ENCODE measurements at places on chromosomes 3 and 15. TPM values are rescaled to one million over a fixed set of nuclear protein-coding genes. Genes with fewer than 3 reads are reported as not detected.
A peak's percentile ranks its signal among the peaks of the same experiment; 100 is the strongest.

- peak; percentile 75 for DNase-seq
- H3K4me1 ChIP-seq: no peaks in the 10 kb centered on the region
- H3K4me3 ChIP-seq: peak overlapping the region; percentile 62
- no peaks in the 10 kb centered on the region for H3K27me3 ChIP-seq
- peak overlapping the region; percentile 49 for H3K27ac ChIP-seq
- H3K36me3 ChIP-seq: no peaks in the 10 kb centered on the region
Measured at GRCh38 chr15:78859971-78860719, 12.5 kb upstream of the MORF4L1 start.

- H3K27ac ChIP-seq: peak overlapping the region; percentile 83
- H3K4me3 ChIP-seq: peak overlapping the region; percentile 99
- no peaks in the 10 kb centered on the region for H3K36me3 ChIP-seq
- H3K27me3 ChIP-seq: no peaks in the 10 kb centered on the region
Measured at GRCh38 chr15:52021128-52021671, 2.2 kb downstream of the MAPK6 start.

DNA sequence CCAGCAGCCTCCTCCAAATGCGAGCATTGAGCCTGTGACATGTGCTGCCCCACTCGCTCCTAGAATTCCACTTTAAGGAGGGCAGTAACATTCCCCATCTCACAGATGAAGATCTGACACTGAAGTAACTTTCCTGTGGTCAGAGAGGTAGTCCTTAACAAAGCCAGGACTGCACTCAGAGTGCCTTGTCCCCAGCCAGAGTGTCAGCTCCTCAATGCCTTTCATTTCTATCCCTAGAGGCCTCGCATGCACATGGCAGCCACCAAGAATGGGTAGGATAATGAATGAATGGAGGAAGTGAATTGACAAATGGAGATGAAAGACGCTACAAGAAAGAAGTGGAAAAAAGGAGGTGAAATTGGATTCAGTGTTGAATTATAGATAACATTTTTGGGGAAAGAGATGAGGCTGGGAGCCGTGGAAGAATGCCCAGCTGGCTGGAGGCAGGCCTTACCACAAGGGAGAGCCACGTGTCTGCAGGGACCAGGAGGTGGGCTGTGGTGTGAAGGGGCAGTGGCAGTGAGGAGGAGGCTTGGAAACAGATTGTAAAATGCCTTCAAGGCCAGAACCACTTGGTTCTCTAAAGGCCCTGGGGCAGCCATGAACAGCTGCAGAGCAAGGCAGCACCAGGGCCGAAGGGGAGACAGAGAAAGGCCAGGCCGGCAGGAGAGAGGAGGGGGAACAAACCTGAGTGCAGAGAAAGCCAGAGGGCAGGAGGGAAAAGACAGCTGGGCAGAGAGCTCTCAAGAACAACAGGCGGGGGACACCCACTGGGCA is 10.4 kb downstream of the CFAP92 start:
- H3K36me3 ChIP-seq: no peaks in the 10 kb centered on the region
- no peak for DNase-seq
- no peak overlapping the region for H3K4me3 ChIP-seq
- no peaks in the 10 kb centered on the region for H3K4me1 ChIP-seq
- H3K27me3 ChIP-seq: peaks cover 8% of the 10 kb centered on the region
- H3K27ac ChIP-seq: no peak overlapping the region

DNA sequence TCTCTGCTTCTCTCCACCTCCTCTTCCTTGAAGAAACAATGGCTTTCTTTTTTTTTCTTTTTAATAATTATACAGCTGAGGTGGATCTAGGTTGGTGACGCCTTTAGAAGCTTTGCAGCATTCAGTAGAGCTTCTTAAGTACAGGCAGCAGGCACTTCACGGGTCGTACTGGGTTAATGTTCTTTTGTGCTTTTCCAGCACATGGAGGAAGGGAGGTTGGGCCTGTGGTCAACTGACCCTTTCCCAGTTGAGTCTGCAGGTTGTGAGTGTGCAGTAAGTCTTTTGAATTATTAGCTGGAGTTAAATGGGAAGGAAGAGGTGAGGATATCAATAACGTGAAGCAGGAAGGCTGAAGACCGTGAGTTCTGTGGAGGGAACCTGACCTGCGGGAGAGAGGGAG is 7.0 kb downstream of the TRAK1 start:
- H3K27me3 ChIP-seq: no peaks in the 10 kb centered on the region
- no peak overlapping the region for H3K4me3 ChIP-seq
- DNase-seq: no peak

GRCh38 chr3:195113048-195113447 is 157.9 kb downstream of the XXYLT1 start:
- H3K27ac ChIP-seq: no peak overlapping the region
- H3K4me3 ChIP-seq: no peak overlapping the region
- no peaks in the 10 kb centered on the region for H3K36me3 ChIP-seq
- peaks cover 21% of the 10 kb centered on the region for H3K4me1 ChIP-seq

- H3K27ac ChIP-seq: no peak overlapping the region
- peak; percentile 61 for DNase-seq
- no peaks in the 10 kb centered on the region for H3K36me3 ChIP-seq
- H3K27me3 ChIP-seq: no peaks in the 10 kb centered on the region
Measured at GRCh38 chr3:115819785-115820384, 196.6 kb downstream of the GAP43 start.

GRCh38 chr3:131501949-131502348 is 822 bp downstream of the MRPL3 start:
- DNase-seq: peak; percentile 37
- peak overlapping the region; percentile 70 for H3K27ac ChIP-seq
- H3K27me3 ChIP-seq: no peaks in the 10 kb centered on the region
- H3K4me1 ChIP-seq: peaks cover 19% of the 10 kb centered on the region
- H3K4me3 ChIP-seq: peak overlapping the region; percentile 78
- H3K36me3 ChIP-seq: peaks cover 34% of the 10 kb centered on the region

- DNase-seq: no peak
- no peak overlapping the region for H3K4me3 ChIP-seq
- H3K4me1 ChIP-seq: peaks cover 10% of the 10 kb centered on the region
- no peaks in the 10 kb centered on the region for H3K27me3 ChIP-seq
- no peak overlapping the region for H3K27ac ChIP-seq
Measured at GRCh38 chr15:69612112-69612511, 159.5 kb downstream of the RPLP1 start.

DNA sequence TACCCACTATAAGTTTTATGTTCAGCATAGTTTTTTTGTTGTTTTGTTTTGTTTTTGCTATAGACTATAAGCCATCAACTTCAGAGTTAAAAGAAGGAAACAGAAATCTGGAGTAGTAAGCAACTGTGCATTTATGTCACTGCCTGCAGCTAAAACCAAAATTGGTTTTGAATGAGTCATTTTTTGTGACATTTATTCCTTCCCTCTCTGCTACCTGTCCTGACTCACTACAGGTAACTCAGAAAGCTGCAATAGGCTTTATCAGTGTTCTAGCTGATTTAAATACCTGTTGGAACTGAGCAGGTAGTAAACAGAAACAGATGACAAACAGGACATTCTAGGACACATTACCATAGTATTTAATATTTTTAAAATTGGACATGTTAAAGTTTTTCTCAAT is 393.3 kb upstream of the WNT5A start:
- peak; percentile 86 for DNase-seq
- no peak overlapping the region for H3K4me3 ChIP-seq
- peak overlapping the region; percentile 58 for H3K27ac ChIP-seq
- no peaks in the 10 kb centered on the region for H3K27me3 ChIP-seq

- H3K27me3 ChIP-seq: no peaks in the 10 kb centered on the region
- peaks cover 88% of the 10 kb centered on the region for H3K4me1 ChIP-seq
- peak overlapping the region; percentile 19 for H3K4me3 ChIP-seq
- H3K27ac ChIP-seq: peak overlapping the region; percentile 100
- H3K36me3 ChIP-seq: peaks cover 7% of the 10 kb centered on the region
- peak; percentile 91 for DNase-seq
Measured at GRCh38 chr3:5194801-5195509, 7.4 kb downstream of the EDEM1 start.

GRCh38 chr15:90268415-90268814 is 2.9 kb downstream of the NGRN start:
- no peak for DNase-seq
- no peak overlapping the region for H3K4me3 ChIP-seq
- H3K4me1 ChIP-seq: peaks cover 37% of the 10 kb centered on the region
- H3K27me3 ChIP-seq: no peaks in the 10 kb centered on the region

DNA sequence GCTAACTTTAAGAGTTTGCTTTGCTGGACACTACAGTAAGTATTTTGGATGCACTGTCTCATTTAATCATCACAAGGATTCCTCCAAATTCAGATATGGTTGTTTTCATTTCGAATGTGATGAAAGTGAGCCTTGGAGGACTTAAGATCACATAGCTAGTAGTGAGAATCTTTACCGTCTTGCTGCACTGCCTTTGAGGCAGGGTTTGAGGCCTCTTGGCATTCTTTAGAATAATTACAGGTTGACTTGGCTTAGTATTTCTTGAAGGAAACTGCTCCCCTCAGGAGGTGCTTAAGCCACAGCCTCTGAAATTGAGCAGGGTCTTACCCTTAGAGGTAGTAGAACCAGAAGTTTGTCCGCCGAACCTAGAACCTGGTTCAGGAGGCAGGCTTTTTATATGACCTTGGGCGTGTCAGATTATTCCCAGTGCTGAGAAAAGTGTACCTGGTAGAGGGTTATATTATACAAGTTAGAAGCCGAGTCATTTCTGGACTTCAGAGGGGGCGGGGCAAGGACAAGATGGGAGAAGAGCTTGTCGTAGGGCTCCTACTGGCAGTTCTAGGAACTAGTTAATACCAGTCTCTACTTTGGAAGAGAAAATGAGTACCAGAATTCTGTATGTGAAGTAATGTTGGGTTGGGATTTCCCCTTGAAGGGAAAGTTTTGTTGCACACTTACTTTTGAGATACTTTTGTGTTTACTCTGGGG is 1.1 kb downstream of the TFG start:
- peaks cover 35% of the 10 kb centered on the region for H3K4me1 ChIP-seq
- peak; percentile 81 for DNase-seq
- peak overlapping the region; percentile 95 for H3K27ac ChIP-seq
- peak overlapping the region; percentile 84 for H3K4me3 ChIP-seq
- peaks cover 39% of the 10 kb centered on the region for H3K36me3 ChIP-seq
- H3K27me3 ChIP-seq: no peaks in the 10 kb centered on the region

GRCh38 chr3:176119826-176120225 is 1077.5 kb downstream of the TBL1XR1 start:
- no peaks in the 10 kb centered on the region for H3K27me3 ChIP-seq
- no peaks in the 10 kb centered on the region for H3K36me3 ChIP-seq
- no peak overlapping the region for H3K27ac ChIP-seq
- H3K4me3 ChIP-seq: no peak overlapping the region
- no peak for DNase-seq

DNA sequence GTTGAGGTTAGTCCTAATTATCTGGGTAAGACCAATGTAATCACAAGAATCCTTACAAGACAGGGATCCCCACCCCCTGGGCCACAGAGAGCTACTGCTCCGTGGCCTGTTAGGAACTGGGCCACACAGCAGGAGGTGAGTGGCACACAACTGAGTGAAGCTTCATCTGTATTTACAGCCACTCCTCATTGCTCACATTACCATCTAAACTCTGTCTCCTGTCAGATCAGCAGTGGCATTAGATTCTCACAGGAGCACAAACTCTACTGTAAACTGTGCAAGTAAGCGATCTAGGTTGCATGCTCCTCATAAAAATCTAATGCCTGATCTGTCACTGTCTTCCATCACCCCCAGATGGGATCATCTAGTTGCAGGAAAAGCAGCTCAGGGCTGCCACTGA is 58.5 kb upstream of the CRBN start:
- H3K36me3 ChIP-seq: no peaks in the 10 kb centered on the region
- no peaks in the 10 kb centered on the region for H3K27me3 ChIP-seq
- no peak overlapping the region for H3K27ac ChIP-seq
- H3K4me3 ChIP-seq: no peak overlapping the region

GRCh38 chr15:34241376-34242330 is 16.8 kb downstream of the EMC4 start:
- no peaks in the 10 kb centered on the region for H3K27me3 ChIP-seq
- peaks cover 20% of the 10 kb centered on the region for H3K36me3 ChIP-seq
- peaks cover 24% of the 10 kb centered on the region for H3K4me1 ChIP-seq
- no peak overlapping the region for H3K4me3 ChIP-seq
- no peak for DNase-seq

DNA sequence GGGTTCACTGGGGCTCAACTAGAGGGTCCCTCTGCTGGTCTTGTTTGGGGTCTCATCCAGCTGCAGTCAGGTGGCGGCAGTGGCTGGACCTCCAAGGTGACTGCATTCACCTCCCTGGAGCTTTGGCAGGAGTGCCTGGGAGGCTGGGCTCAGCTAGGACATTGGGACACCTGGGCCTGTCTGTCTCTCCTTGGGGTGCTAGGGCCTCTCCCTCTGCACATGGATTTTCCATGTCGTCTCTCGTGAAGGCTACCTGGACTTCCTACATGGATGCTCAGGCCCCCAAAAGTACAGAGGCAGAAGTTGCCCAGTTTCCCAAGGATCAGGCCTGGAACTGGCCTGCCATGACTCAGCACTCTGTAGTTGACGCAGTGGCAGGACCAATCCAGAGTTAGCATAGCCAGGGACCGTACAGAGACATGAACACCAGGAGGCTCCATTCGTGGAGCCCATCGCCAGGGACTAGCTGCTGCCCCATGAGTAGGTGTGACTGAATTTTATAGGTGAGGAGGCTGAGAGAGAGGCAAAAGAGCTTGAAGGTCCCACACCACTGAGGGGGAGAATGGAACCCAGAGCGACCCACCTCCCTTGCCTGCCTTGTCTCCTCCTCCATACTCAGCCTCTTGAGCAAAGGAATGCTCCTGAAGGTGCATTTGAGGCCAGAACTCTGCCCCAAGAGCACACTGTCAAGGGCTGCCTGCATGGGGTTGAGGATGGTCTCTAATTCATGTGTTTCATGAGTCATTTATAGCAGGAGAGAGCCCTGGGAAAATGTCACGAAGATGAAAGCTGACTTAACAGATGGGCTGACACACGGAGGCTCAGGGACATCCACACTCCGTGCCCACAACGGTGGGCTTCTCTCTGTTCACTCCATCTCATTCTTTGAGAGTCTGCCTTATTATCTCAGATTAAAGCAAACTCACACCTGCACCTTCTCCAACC is 13.0 kb upstream of the ALDH1A3 start:
- DNase-seq: no peak
- no peaks in the 10 kb centered on the region for H3K27me3 ChIP-seq
- H3K4me3 ChIP-seq: no peak overlapping the region
- H3K27ac ChIP-seq: no peak overlapping the region

DNA sequence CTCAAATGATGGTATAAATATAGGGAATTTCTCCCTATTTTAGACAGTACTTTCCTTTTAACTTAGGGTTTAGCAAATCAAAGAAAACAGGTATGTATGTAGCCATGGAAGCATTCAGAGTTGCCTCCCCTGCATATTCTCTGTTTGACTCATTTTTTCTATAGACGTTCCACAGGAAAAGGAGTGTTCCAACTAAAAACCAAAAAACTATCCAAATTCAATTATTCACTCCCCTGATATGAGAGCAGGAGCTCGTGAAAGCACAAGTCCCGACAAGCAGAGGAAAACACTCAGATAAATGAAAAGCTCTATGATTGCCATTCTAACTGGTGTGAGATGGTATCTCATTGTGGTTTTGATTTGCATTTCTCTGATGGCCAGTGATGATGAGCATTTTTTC is 119.5 kb downstream of the FRMD5 start:
- H3K27ac ChIP-seq: no peak overlapping the region
- DNase-seq: no peak
- no peaks in the 10 kb centered on the region for H3K27me3 ChIP-seq
- no peaks in the 10 kb centered on the region for H3K4me1 ChIP-seq
- H3K36me3 ChIP-seq: no peaks in the 10 kb centered on the region

CA12 gene
- total RNA-seq: 3.8 TPM

ERC2 gene
- 0.75 TPM for total RNA-seq

PDCD6IP gene
- total RNA-seq: 203 TPM

PAK2 gene
- 78.6 TPM for total RNA-seq

TRH gene
- total RNA-seq: not detected

MANF gene
- 75.0 TPM for total RNA-seq

A4GNT gene
- total RNA-seq: not detected

CCR9 gene
- total RNA-seq: not detected

CCK gene
- 2.7 TPM for total RNA-seq

MAPK6 gene
- total RNA-seq: 38.7 TPM

PRSS50 gene
- 0.50 TPM for total RNA-seq

PCYT1A gene
- total RNA-seq: 91.2 TPM

SAMMSON gene
- not detected for total RNA-seq

All from PC-9 (cell line).